ENCODE measurements at places on chromosomes 12 and 14.

GRCh38 chr14:81337073-81337472, 63.1 kb downstream of the STON2 start:
- H3K27ac ChIP-seq = no peak overlapping the region
- no peaks in the 10 kb centered on the region for H3K4me1 ChIP-seq
- peaks cover 11% of the 10 kb centered on the region for H3K27me3 ChIP-seq
- no peak for DNase-seq

DNA sequence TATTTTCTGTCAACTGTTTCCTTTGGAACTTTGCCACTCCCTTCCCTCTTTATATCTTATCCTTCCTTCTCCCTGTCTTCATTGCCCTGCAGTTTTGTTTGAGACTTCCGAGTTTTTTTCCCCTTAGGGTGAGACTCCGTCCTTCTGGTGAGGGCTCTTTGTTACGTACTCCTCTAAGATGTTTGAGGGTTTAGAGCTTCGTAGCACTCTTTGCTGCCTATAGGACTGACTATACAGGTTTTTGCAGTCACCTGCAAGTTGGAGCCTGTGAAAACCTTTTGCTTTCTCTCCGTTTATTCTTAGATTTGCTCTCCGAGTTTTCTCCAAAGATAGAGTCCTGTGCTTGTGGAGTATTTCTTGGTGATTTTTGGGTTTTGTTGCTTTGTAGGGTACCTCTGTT, 41.7 kb upstream of the MYRFL start:
- no peak overlapping the region for H3K4me3 ChIP-seq
- H3K27ac ChIP-seq = no peak overlapping the region
- no peak for DNase-seq
- H3K36me3 ChIP-seq = peaks cover 60% of the 10 kb centered on the region
- no peaks in the 10 kb centered on the region for H3K27me3 ChIP-seq
- no peaks in the 10 kb centered on the region for H3K4me1 ChIP-seq

- no peaks in the 10 kb centered on the region for H3K27me3 ChIP-seq
- H3K27ac ChIP-seq = no peak overlapping the region
- H3K36me3 ChIP-seq = no peaks in the 10 kb centered on the region
- H3K4me1 ChIP-seq = no peaks in the 10 kb centered on the region
- H3K4me3 ChIP-seq = no peak overlapping the region
Measured at GRCh38 chr12:19002216-19002615, 127.3 kb upstream of the PLEKHA5 start.

DNA sequence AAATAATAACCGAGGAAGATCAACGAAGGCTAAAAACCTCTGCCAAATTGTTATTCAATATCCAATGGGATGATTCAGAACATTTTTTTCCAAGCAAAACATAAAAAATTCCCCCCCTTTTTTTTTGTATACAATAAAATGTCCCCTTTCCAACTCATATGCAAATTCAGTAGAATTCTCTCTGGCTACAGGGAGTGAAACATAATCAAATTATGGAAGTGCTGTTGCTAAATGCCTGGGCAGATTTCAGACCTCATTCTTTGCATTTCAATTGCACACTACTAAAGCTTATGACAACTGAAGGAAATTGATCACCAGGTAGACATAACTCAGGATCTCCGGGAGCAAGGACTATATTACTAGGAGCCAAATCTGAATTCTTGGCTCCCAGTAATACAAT, 51.0 kb downstream of the LMNTD1 start:
- H3K36me3 ChIP-seq = no peaks in the 10 kb centered on the region
- no peak overlapping the region for H3K27ac ChIP-seq
- H3K4me3 ChIP-seq = no peak overlapping the region
- no peak for DNase-seq

DNA sequence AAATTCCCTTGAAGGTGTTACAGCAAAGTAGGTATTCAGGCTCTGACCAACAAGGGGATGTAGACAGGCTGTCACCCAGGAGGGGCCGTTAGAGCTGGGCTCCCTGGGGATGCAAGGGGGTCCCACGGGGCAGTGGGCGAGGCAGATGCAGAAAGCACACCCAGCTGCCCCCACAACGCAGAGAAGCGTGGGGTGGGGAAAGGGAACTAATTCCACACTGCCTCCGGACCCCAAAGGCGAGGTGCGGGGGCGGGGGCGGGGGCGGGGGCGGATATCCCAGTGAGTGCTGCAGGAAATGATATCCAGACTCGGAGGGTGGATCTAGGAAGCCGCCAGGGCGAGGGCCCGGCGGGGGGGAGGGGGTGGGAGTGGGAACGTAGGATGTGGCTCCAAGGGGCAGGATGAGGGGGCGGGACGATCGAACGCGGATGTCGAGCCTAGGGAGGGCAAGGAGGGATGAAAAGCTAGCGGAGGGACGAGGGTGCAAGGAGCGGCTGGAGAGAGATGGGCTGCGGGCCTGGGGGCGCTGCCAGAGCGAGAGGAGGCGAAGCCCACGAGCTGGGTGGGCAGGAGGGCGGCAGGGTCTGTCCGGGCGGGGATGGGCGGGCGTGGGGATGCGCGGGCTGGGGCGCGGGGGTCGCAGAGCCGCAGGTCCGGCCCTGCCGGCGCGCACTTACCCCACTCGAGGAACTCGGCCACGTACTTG, 874 bp downstream of the CDC42BPB start:
- no peaks in the 10 kb centered on the region for H3K36me3 ChIP-seq
- H3K27me3 ChIP-seq = peaks cover 2% of the 10 kb centered on the region
- peak overlapping the region; percentile 9 for H3K27ac ChIP-seq
- peaks cover 37% of the 10 kb centered on the region for H3K4me1 ChIP-seq
- no peak for DNase-seq
- peak overlapping the region; percentile 87 for H3K4me3 ChIP-seq

DNA sequence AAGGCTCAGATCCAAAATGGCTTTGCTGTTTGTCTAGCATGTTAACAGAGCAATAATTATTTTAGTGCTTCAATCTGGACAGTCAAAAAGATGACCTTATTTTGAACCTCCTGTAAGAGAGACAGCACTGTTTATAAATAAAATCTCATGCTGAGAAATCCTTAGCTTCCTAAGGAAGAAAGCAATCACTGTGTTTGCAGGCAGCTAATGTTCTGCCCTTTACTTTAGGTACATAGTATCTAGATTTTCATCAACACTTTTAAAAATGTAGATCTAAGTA, 105.3 kb downstream of the PRKD1 start:
- H3K36me3 ChIP-seq = no peaks in the 10 kb centered on the region
- H3K27ac ChIP-seq = no peak overlapping the region
- no peaks in the 10 kb centered on the region for H3K27me3 ChIP-seq
- DNase-seq = no peak

DNA sequence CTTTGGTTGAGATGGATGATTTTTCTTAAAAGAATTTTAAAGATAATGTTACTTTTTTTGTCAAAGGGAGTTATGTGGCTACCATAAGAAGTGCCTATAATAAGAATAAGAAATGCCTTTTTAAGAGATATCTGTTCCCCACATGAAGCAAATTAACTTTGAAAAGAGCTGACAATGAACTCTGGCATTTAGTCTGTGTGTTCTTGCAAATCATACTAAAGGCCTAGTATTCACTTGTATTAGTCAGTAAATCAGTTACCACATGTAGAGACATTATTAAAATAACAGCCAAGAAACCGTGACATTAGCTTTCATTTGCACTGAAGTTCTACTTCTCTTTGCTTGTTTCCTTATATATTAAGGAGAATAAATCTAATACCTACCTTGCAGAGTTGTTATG, 296.3 kb downstream of the CCDC91 start:
- no peaks in the 10 kb centered on the region for H3K27me3 ChIP-seq
- no peak overlapping the region for H3K4me3 ChIP-seq
- no peak overlapping the region for H3K27ac ChIP-seq
- no peak for DNase-seq
- peaks cover 18% of the 10 kb centered on the region for H3K36me3 ChIP-seq
- H3K4me1 ChIP-seq = no peaks in the 10 kb centered on the region

- peaks cover 3% of the 10 kb centered on the region for H3K27me3 ChIP-seq
- no peak overlapping the region for H3K27ac ChIP-seq
- no peak overlapping the region for H3K4me3 ChIP-seq
- peaks cover 10% of the 10 kb centered on the region for H3K4me1 ChIP-seq
Measured at GRCh38 chr12:95721320-95721719, 69.2 kb downstream of the NTN4 start.

- H3K27me3 ChIP-seq = no peaks in the 10 kb centered on the region
- H3K27ac ChIP-seq = no peak overlapping the region
- no peak overlapping the region for H3K4me3 ChIP-seq
- H3K4me1 ChIP-seq = no peaks in the 10 kb centered on the region
Measured at GRCh38 chr12:86914721-86915120, 658.5 kb upstream of the MGAT4C start.

DNA sequence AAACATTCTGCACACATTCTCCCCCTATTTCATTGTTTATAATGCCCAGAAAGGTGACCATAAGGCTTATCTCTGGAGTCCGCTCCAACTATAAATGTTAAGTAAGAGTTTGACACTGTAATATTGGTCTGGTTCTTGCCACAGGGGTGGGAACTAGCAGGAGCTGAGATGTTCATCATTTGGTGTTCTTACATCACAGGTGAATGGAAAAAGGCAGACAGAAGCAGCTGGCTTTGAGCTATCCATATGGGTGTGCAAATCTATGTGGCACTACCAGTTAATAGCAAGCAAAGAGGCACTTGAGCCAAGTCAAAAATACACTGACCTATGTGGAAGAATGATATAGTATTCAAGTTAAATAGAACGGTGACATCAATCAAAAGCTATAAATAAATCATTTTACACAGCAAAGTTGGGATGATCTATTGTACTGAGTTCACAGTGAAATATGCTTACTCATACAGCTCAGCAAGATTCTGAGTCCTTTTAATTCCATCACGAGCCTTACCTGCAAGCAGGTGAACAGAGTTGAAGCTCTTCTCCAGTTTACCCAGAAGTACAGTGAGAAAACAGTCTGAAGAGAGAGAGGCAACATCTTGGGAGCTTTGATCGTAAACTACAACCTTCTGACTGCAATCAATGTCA, 43.2 kb downstream of the DUSP16 start:
- no peaks in the 10 kb centered on the region for H3K27me3 ChIP-seq
- no peaks in the 10 kb centered on the region for H3K4me1 ChIP-seq
- H3K27ac ChIP-seq = no peak overlapping the region
- no peaks in the 10 kb centered on the region for H3K36me3 ChIP-seq
- no peak for DNase-seq

- H3K27ac ChIP-seq = peak overlapping the region; percentile 85
- H3K4me3 ChIP-seq = no peak overlapping the region
- H3K27me3 ChIP-seq = no peaks in the 10 kb centered on the region
- H3K36me3 ChIP-seq = peaks cover 6% of the 10 kb centered on the region
- peaks cover 53% of the 10 kb centered on the region for H3K4me1 ChIP-seq
Measured at GRCh38 chr12:96402061-96402460, 1.8 kb upstream of the CDK17 start.

- H3K36me3 ChIP-seq = peaks cover 10% of the 10 kb centered on the region
- H3K27ac ChIP-seq = no peak overlapping the region
- H3K27me3 ChIP-seq = no peaks in the 10 kb centered on the region
- DNase-seq = no peak
- H3K4me1 ChIP-seq = no peaks in the 10 kb centered on the region
Measured at GRCh38 chr14:63940387-63940786, 87.6 kb downstream of the SYNE2 start.

DNA sequence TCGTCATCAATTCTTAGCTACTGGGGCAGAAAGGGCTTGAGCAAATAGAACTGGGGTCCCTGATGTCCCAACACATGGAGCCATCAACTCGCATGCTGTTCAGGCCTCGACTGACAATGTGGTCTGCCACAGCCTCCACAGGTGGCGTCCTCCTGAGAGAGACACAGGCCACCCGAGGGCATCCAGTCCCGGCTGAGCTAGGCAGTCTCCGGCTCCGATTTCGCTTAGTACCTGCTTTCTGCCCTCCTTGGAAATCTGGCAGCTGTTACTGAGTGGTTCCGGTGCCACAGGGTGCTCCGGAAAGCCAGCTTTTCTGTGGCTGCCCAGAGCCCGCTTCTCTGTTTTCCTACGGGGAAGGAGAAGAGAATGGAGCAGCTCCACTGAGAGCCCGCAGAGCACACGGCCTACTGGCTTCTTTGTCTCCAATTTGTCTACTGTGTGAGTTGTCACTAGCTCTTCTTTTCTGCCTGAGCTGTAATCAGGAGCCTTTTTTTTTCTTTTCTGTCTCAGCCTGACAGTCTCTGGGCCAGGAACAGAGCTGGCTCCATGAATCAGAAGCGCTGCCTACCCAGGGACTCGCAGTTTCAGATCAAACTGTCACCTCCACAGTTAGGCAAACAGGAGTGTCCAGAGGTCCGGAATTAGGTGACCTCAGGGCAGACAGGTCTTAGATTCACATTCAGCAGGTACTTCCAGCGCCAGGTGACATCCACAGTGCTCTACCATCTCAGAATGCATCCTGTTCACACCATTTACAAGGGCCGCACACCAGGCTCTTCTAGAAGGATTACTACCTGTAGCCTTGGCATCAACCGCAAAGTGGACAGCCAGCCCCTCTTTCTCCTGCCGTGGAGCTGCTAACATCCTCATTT, 73.3 kb downstream of the MOK start:
- H3K4me1 ChIP-seq = no peaks in the 10 kb centered on the region
- no peak overlapping the region for H3K27ac ChIP-seq
- no peaks in the 10 kb centered on the region for H3K36me3 ChIP-seq
- no peaks in the 10 kb centered on the region for H3K27me3 ChIP-seq

DNA sequence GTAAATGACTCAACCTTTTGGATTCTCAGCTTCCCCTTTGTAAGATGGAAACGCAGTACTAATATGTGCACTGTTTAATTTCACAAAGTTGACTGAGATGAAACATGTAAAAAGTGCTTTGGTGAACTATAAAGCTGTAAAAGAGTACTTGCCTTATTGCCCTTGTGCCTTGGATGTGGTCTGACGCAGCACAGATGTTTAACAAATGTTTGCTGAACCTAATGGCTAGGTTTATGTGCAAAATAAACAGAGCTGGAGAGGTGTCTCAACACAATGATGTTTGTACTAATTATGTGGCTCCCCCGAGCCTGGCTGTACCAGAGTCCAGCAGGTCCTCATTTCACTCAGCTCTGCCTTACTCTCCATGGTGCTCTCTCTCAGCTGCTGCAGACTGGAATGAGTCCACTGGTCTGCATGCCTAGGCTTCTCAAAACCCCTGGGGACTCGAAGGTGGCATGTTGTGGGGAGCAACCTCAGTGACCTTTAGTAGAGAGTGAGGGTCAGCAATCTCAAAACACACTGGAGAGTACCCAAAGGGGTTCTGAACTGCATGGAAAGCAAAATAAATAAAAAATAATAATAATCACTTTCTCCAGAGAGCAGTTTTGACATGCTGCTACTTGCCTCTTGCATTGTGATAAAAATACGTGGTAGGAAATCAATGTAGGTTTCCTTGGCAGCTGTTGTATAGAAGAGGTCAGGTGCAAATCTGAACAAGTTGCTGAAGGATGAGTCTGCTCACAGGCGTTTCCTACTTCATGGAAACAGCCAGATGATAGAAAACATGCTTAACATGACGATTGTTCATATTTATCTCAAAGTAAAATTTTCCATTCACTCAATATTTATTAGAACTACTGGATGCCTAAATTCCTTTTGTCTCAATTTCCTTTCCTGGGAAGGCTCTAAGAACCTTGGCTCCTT, 8.5 kb upstream of the AMIGO2 start:
- H3K36me3 ChIP-seq = no peaks in the 10 kb centered on the region
- no peak overlapping the region for H3K27ac ChIP-seq
- no peaks in the 10 kb centered on the region for H3K27me3 ChIP-seq
- peaks cover 33% of the 10 kb centered on the region for H3K4me1 ChIP-seq
- DNase-seq = no peak
